Urinary bladder (tissue), 4 donors: ENCODE measurements at places on chromosomes 13 and 19. TPM values are rescaled to one million over a fixed set of nuclear protein-coding genes. Genes with fewer than 3 reads are reported as not detected.
A peak's percentile ranks its signal among the peaks of the same experiment; 100 is the strongest.

GRCh38 chr13:23159760-23160637 lies 20.8 kb upstream of the SGCG start:
- DNase-seq, result peak; percentile 46

SIGLECL1 gene
- polyA plus RNA-seq, result not detected

GRCh38 chr13:25295701-25296100 lies 5.7 kb upstream of the NUP58 start:
- DNase-seq, result no peak

- DNase-seq, result no peak
Observed at GRCh38 chr19:6376512-6377190, 918 bp upstream of the PSPN start.

RUBCNL gene
- 0.63 TPM for polyA plus RNA-seq

DNA sequence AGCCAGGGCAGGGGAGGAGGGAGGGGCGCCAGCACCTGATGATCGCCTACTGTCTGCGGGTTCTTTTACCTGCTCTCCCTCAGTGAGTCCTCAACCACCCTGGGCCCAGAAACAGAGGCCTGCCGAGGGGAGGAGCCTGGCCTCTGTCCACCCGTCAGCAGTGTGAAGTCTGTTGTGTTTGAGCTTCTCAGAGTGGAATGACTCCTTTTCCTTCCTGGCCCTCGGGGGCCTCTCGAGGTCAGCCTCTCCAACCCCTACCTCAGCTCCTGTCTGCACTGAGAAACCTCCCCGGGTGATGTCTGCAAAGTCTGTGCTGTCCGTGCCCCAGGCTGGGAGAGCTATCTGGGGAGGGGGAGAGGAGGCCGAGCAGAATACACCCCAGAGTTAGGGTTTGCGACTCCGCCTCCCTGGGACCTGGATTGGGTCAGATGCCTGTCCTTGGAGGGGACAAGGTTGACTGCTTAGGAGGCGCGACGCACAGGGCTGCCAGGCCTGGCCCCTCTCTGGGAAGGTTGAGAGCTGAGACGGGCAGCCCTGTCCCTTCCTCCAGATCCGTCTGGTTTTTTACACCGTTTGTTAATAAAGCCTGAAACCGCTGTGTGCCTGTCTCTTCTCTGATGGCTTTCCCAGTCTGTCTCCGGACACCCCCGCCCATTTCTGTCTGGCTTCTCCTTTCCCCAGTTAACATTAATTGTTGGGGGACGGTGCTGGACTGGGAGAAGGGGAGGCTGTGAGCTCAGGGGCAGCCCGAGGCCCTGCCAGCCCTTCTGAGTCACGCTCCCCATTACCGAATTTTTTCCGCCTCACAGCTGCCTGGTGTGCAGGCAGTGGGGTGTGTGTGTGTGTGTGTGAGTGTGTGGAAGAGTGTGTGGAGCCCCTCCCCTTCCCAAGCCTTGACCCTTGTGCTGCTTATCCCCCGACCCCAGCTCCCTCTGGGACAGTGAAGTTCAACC lies 989 bp upstream of the SSC5D start:
- DNase-seq, result no peak

DNA sequence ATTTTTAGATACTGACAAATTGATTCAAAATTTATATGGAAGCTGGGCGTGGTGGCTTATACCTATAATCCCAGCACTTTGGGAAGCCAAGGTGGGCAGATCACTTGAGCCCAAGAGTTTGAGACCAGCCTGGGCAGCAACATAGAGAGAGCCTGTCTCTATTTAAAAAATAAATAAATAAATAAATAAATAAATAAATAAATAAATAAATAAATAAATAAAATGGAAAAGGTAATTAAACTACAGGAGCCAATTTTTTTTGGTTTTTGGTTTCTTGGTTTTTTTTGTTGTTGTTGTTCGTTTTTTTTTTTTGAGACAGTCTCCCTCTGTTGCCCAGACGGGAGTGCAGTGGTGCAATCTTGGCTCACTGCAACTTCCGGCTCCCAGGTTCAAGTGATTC lies 29.4 kb upstream of the TRIM13 start:
- no peak for DNase-seq

GRCh38 chr13:100714478-100714877 lies 39.9 kb upstream of the TMTC4 start:
- no peak for DNase-seq

IGSF23 gene
- not detected for polyA plus RNA-seq

C19orf85 gene
- polyA plus RNA-seq, result 0.51 TPM

DNA sequence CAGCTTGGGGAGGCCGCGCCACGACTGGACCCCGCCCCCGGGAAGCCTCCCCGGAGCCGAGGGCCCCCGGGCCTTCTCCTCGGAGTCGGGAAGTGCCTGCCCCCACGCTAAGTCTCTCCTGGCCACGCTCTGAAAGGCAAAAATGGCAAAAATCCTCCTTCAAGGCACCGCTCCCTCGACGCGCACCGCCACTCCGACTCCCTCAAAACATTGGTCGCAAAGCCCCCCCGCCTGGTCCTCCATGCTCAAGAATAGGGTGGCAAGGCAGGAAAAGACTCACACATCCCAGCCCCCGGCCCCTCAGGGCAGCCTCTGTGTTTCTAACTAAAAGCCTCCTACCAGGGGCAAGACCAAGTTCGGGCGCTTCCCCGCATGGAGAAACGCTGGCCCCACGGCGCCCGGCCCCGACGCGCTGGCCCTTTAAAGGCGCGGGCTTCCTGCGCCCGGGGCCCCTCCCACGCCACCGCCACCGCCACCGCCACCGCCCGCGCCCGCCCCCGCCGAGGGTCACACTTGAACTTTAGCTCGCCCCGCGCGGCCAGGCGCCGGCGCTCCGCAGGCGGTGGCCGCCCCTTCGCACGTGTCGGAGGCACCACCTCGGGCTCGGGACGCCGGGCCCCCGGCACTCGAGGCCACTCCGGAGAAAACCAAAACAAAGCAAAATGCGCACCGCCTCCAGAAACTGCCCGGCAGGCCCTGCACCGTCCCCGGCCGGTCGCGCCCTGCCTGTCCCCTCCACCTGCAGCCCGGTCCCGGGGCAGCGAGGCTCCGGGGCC lies 1.9 kb downstream of the FOXO1 start:
- no peak for DNase-seq

- DNase-seq, result no peak
Observed at GRCh38 chr19:43820884-43821215, 6.3 kb upstream of the ZNF283 start.

GAPDHS gene
- polyA plus RNA-seq, result not detected

ZNF415 gene
- 13.3 TPM for polyA plus RNA-seq

GRCh38 chr13:44470638-44471562 lies 97.3 kb downstream of the SERP2 start:
- DNase-seq, result no peak
